Heart left ventricle (tissue), 16 donors: ENCODE measurements at places on chromosomes 4 and X. TPM values are rescaled to one million over a fixed set of nuclear protein-coding genes. Genes with fewer than 3 reads are reported as not detected.

GRCh38 chr4:39732728-39733127, 34.8 kb downstream of the UBE2K start:
- H3K4me3 ChIP-seq, result no peak overlapping the region
- no peak for DNase-seq
- no peak overlapping the region for H3K27ac ChIP-seq

DNA sequence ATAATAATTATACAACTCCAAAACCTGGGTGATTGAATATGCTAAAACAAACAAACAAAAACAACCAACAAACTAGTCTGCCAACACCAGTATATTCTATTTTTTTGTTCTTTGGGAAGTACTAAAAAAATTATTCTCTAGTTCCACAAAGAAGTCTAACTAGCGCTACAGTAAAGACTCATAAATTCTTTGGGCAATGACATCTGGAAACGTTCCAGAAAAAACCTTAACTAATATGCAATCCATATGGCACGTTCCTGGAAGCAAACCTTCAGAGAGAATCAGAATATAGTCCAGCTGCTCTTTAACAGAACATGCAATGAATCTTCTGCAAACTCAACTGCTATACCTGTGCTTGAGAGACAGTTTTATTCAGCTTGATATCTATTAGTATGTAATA, 500.1 kb downstream of the TRAM1L1 start:
- H3K4me3 ChIP-seq, result no peak overlapping the region
- no peak for DNase-seq
- no peaks in the 10 kb centered on the region for H3K36me3 ChIP-seq
- no peaks in the 10 kb centered on the region for H3K4me1 ChIP-seq

DNA sequence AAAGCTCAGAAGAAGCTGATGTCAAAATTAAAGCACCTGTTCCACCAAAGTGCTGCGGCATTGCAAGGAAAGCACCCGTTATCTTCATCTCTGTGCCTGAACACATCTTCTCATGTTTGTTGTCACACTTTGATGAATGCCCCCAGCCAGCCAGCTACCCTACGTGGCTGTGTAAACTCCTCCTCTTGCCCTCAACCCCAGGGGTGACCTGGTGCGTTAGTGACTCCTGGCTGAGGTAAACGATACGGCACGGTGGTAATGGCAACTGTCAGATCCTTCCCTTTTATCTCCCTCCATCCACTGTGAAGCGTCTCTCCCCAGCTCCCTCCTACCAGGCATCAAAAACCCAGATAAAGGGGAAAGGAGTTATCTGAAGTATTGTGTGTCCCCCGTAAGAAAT, 90.6 kb upstream of the WWC2 start:
- no peaks in the 10 kb centered on the region for H3K36me3 ChIP-seq
- H3K4me3 ChIP-seq, result no peak overlapping the region
- no peak for DNase-seq
- H3K27me3 ChIP-seq, result peaks cover 21% of the 10 kb centered on the region

DNA sequence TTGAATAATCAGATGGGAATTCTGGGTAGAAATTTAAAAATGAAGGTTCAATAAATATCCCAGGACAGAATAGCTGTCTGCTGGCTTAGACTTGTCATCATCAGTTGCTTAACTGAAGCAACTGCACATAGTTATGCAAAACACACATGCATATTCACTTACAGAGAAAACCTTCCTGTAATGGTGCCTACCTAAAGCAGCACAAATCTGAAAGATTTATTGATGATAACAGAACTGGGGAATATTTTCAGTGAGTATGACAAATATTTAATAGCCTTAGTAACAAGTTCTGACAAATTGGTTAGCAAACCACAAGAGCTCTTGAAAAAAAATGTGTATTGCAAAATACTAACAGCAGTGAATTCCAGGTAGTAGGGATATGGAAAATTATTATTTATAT, 606.8 kb upstream of the BOD1L1 start:
- no peak overlapping the region for H3K4me3 ChIP-seq
- no peaks in the 10 kb centered on the region for H3K4me1 ChIP-seq
- H3K27me3 ChIP-seq, result no peaks in the 10 kb centered on the region

DNA sequence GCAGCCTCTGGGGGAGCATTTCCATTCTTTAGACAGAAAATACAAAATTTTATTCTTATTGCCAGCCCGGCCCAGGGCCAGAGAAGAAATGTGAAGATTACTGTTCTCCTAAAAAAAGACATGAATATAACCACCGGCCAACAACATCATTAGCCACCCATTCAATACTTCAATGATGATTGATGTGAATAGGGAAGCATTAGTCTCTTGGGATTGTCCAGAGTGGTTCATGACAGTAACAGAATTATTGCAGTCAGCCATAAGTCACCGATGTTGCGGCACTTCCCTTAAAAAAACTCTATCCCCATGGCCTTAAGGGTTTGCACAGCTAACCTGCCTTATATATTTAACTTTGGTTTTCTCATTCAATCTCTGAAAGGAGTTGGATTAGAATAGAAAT, 418.7 kb downstream of the CENPC start:
- H3K27ac ChIP-seq, result no peak overlapping the region
- H3K36me3 ChIP-seq, result no peaks in the 10 kb centered on the region
- H3K27me3 ChIP-seq, result no peaks in the 10 kb centered on the region
- no peak for DNase-seq
- H3K4me1 ChIP-seq, result no peaks in the 10 kb centered on the region

- DNase-seq, result no peak
- H3K4me3 ChIP-seq, result no peak overlapping the region
- no peak overlapping the region for H3K27ac ChIP-seq
These were observed 340.1 kb downstream of the GPAT3 start for GRCh38 chr4:83876047-83876446.

DNA sequence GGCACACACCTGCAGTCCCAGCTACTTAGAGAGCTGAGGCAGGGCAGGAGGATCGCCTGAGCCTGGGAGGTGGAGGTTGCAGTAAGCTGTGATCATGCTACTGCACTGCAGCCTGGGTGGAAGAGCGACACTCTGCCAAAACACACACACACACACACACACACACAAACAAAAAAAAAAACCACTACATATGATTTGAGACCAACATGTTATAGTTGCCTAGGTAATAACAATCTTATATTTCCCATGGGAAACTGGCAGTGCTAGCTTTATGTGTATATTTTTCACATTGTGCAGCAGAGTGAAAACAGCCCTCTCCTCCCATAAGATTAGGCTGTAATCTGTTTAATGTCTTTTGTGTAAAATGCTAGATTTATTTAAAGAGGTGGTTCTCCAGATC, 3.1 kb upstream of the FAM241A start:
- no peaks in the 10 kb centered on the region for H3K36me3 ChIP-seq
- peaks cover 24% of the 10 kb centered on the region for H3K4me1 ChIP-seq
- H3K4me3 ChIP-seq, result no peak overlapping the region
- DNase-seq, result no peak
- peak overlapping the region; percentile 68 for H3K27ac ChIP-seq

DNA sequence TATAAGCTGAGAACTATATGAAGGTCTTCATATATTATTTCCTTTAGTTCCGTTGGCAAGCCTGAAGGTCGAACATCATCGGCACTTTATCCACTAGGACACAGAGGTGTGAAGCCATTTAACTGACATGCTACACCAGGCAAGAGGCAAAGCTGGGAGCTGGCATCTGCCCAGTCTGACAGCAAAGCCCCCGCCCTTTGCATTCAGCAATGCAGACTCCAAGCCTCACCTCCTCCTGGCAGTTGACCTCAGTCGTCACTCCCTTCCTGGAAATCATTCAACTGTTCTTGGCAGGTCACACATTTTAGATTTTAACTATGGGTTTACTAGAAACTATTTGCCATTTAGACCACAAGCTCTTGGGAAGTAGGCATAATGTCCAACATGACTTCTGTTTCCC, 135.8 kb upstream of the FRG1 start:
- H3K4me1 ChIP-seq, result peaks cover 4% of the 10 kb centered on the region
- H3K4me3 ChIP-seq, result no peak overlapping the region
- no peaks in the 10 kb centered on the region for H3K27me3 ChIP-seq
- DNase-seq, result no peak
- H3K36me3 ChIP-seq, result no peaks in the 10 kb centered on the region
- H3K27ac ChIP-seq, result no peak overlapping the region

- H3K36me3 ChIP-seq, result no peaks in the 10 kb centered on the region
- no peak for DNase-seq
- H3K4me1 ChIP-seq, result no peaks in the 10 kb centered on the region
These were observed 48.4 kb downstream of the PTTG2 start for GRCh38 chr4:38008571-38009021.

GRCh38 chr4:100722866-100723459, 205.1 kb upstream of the EMCN start:
- no peak overlapping the region for H3K4me3 ChIP-seq
- no peak overlapping the region for H3K27ac ChIP-seq
- no peaks in the 10 kb centered on the region for H3K4me1 ChIP-seq
- no peaks in the 10 kb centered on the region for H3K27me3 ChIP-seq
- no peak for DNase-seq
- no peaks in the 10 kb centered on the region for H3K36me3 ChIP-seq

GRCh38 chr4:8391972-8392371, 48.6 kb downstream of the ACOX3 start:
- H3K27me3 ChIP-seq, result no peaks in the 10 kb centered on the region
- no peak overlapping the region for H3K4me3 ChIP-seq
- peaks cover 38% of the 10 kb centered on the region for H3K4me1 ChIP-seq
- DNase-seq, result peak; percentile 74

- H3K27ac ChIP-seq, result no peak overlapping the region
- H3K4me3 ChIP-seq, result no peak overlapping the region
- H3K4me1 ChIP-seq, result no peaks in the 10 kb centered on the region
- no peak for DNase-seq
These were observed 371.3 kb upstream of the FSTL5 start for GRCh38 chr4:162535121-162535520.

DNA sequence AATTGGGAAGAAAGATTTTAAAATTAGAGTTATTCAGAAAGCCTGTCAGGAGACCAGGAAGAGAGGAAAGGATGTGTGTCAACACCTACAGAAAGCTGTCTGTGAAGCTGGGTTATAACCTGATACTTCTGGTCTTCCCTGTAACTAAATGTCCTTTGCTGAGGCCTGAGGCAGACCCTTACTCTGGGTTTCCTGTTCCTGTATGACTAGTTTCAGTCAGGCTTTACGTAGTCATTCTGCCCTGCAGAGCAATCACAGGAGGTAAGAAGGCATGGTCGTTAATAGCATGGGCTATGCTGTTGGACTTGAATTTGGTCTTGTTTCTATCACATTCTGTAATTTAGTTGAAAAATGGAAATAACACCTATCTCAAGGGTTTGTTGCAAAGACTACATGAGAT, 110.5 kb upstream of the IGFBP7 start:
- no peaks in the 10 kb centered on the region for H3K27me3 ChIP-seq
- no peak overlapping the region for H3K4me3 ChIP-seq
- H3K4me1 ChIP-seq, result no peaks in the 10 kb centered on the region
- H3K36me3 ChIP-seq, result no peaks in the 10 kb centered on the region

DNA sequence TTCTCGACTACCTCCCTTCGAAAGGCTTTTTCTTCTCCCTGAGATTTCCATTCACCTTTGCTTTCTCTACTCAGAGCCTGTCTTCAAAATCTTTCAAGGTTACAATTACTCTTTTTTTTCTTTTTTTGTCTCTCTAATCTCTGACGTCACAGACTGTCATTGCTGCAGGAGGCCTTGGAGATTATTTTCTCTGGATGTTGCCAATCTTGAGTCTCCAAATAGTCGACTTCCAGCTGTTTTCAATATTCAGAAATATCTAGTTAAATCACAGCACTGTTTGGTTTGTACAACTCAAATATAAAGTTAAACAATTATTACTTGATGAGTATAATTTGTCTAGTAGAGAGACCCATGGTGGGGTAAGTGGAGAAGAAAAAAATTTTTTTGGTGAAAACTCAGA, 359.0 kb upstream of the BOD1L1 start:
- H3K27ac ChIP-seq, result no peak overlapping the region
- H3K4me1 ChIP-seq, result no peaks in the 10 kb centered on the region
- no peak for DNase-seq
- no peak overlapping the region for H3K4me3 ChIP-seq
- no peaks in the 10 kb centered on the region for H3K27me3 ChIP-seq
- no peaks in the 10 kb centered on the region for H3K36me3 ChIP-seq

DNA sequence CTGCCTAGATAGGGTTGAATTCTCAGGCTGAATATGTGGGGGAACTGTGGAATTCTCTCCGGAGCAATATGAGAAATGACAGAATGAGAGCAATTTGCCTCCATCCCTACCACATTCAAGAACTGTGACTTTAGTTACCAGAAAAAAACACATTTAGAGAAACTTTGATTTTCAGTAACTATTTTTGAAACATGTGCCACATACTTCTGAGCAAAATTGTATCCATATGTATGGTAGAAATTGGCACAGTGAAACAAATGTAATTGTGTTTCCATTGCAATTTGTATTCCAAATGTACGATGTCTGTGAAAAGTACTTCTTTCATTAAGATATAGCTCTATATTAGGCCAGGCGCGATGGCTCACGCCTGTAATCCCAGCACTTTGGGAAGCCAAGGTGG, 5.5 kb upstream of the KLHL8 start:
- no peaks in the 10 kb centered on the region for H3K27me3 ChIP-seq
- H3K36me3 ChIP-seq, result no peaks in the 10 kb centered on the region
- no peaks in the 10 kb centered on the region for H3K4me1 ChIP-seq
- H3K27ac ChIP-seq, result no peak overlapping the region
- no peak overlapping the region for H3K4me3 ChIP-seq
- no peak for DNase-seq

GRCh38 chrX:13764281-13764680, 29.7 kb downstream of the OFD1 start:
- DNase-seq, result peak; percentile 25
- H3K27ac ChIP-seq, result peak overlapping the region; percentile 55
- peaks cover 60% of the 10 kb centered on the region for H3K36me3 ChIP-seq
- no peaks in the 10 kb centered on the region for H3K27me3 ChIP-seq
- peaks cover 14% of the 10 kb centered on the region for H3K4me1 ChIP-seq
- no peak overlapping the region for H3K4me3 ChIP-seq

GRCh38 chrX:100911731-100912130, 17.0 kb downstream of the XKRX start:
- no peak overlapping the region for H3K4me3 ChIP-seq
- H3K27me3 ChIP-seq, result no peaks in the 10 kb centered on the region
- no peak for DNase-seq
- no peaks in the 10 kb centered on the region for H3K36me3 ChIP-seq
- no peaks in the 10 kb centered on the region for H3K4me1 ChIP-seq
- no peak overlapping the region for H3K27ac ChIP-seq

DNA sequence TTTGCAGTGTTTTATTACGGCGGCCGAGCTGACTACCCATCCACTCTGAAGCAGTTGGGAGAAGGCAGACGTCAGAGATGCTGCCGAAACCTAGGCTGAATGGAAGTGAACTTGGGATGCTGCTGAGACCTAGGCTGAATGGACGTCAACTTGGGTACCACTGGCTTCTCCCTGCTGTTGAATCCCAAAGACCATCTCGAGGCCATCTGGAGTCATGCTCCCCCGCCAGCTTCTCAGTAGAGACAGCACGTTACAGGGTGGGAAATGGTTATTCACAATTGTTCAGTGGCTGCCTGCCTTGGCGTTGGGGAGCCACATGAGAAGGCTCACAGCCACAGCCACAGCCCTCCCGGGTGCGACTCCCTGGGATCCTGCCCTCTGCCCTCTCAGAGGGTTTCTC, 40.9 kb downstream of the P2RY8 start:
- no peak overlapping the region for H3K4me3 ChIP-seq
- H3K27me3 ChIP-seq, result no peaks in the 10 kb centered on the region
- no peaks in the 10 kb centered on the region for H3K4me1 ChIP-seq
- DNase-seq, result no peak
- no peaks in the 10 kb centered on the region for H3K36me3 ChIP-seq
- no peak overlapping the region for H3K27ac ChIP-seq

- no peak overlapping the region for H3K4me3 ChIP-seq
- no peaks in the 10 kb centered on the region for H3K36me3 ChIP-seq
- no peaks in the 10 kb centered on the region for H3K27me3 ChIP-seq
- DNase-seq, result no peak
- H3K27ac ChIP-seq, result no peak overlapping the region
These were observed 585.7 kb upstream of the PABPC4L start for GRCh38 chr4:134787315-134787714.

SPANXB1 gene
- total RNA-seq, result not detected

NUDT9 gene
- total RNA-seq, result 23.2 TPM

ARX gene
- total RNA-seq, result not detected

RGN gene
- 23.6 TPM for total RNA-seq

POLN gene
- total RNA-seq, result 2.8 TPM
